Smooth muscle cell of the brain vasculature (primary cell): ENCODE measurements at places on chromosomes 5 and 9.

DNA sequence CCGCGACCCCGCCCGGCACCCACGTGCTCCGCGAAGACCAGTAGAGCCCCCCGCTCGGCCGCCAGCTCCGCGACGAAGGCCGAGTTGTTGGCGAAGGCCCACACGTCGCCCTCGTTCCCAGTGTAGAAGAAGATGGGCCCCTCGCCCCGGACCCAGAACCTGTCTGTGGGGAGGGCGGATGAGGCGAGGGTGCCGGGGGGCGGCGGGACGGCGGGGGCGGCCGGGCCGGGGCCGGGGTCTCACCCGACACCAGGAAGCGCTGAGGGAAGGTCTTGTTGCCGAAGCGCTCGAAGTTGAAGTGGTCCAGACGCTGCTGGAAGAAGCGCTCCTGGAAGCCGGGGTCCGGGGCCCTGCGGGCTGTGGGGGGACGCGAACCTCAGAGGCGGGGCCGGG is 317 bp downstream of the DPP7 start:
- DNase-seq = no peak

- no peak for DNase-seq
Measured at GRCh38 chr9:124222918-124223720, 34.6 kb upstream of the NEK6 start.

GRCh38 chr5:40080191-40080590 is 599.5 kb upstream of the PTGER4 start:
- no peak for DNase-seq

- no peak for DNase-seq
Measured at GRCh38 chr5:2557435-2557834, 194.0 kb downstream of the IRX2 start.

GRCh38 chr9:124767821-124768220 is 3.3 kb downstream of the NR6A1 start:
- DNase-seq = no peak

GRCh38 chr9:12695474-12695873 is 2.3 kb downstream of the TYRP1 start:
- DNase-seq = no peak

DNA sequence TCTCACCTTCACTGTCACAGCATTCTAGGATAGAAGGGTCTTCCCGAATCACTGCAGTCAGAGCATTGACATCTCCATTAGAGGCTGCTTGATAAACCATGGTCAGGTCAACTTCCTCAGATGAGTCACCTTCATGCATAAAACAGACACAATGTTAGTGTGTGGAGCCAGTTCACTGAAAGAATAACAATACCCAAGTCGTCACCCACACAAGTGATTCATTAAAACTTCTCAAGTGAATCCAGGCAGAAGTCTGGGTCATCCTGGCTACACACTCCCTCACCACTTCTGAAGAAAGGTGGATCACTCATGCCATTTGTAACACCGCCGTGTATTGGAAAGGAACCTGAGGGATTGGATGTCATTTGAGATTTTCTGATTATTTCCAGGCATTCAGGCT is 49.6 kb downstream of the ANKRD55 start:
- DNase-seq = no peak

GRCh38 chr9:77594963-77595362 is 53.2 kb downstream of the GNA14 start:
- DNase-seq = no peak

- no peak for DNase-seq
Measured at GRCh38 chr5:22842574-22842973, 10.6 kb downstream of the CDH12 start.

DNA sequence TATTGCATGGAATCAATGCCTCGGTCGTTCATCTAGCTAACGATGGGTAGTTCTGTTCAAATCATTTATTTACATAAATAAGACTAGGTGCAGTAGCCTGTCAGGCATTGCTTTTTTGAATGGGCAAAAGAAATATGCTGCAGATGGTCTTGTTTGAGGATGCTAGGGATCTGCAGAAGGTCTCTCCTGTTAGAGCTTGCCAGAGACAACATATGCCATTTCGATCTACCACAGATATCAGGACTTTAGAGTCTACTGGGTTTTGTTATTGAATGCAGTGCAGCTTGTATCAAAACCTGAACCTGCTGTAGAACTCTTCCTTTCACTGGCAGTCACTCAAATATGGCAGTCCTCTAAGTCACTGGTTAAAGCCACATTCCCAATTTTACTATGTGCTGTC is 381.1 kb upstream of the CDH10 start:
- DNase-seq = no peak

GRCh38 chr9:114723931-114724330 is 41.9 kb upstream of the TEX48 start:
- DNase-seq = no peak

GRCh38 chr9:117704597-117704996 is 394 bp downstream of the TLR4 start:
- no peak for DNase-seq

GRCh38 chr5:97267767-97268166 is 84.7 kb upstream of the RIOK2 start:
- DNase-seq = no peak

GRCh38 chr5:180606215-180606785 is 15.0 kb upstream of the SCGB3A1 start:
- DNase-seq = no peak

GRCh38 chr9:137721899-137722298 is 103.1 kb downstream of the EHMT1 start:
- DNase-seq = no peak

- DNase-seq = no peak
Measured at GRCh38 chr9:106891286-106891685, 28.3 kb downstream of the ZNF462 start.

DNA sequence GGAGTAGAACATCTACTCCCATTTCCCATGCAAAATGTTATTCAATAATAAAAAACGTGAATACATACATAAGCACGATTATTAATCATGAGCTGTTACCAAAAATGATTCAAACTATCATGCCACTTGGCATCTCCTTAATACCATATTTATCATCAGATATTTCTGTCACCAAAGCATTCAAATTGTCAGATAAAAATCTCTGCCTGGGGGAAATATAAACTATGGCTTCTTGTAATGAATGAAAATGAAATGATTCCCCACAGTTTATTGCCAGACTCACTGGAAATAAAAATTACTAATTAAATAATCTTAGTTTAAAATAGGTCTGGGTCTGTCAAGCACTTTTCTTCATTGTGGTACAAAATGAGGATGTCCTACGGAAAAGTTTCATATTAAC is 265.4 kb downstream of the EDIL3 start:
- DNase-seq = no peak
